Kasumi-1 (cell line): ENCODE measurements at places on chromosomes 2 and 18.

DNA sequence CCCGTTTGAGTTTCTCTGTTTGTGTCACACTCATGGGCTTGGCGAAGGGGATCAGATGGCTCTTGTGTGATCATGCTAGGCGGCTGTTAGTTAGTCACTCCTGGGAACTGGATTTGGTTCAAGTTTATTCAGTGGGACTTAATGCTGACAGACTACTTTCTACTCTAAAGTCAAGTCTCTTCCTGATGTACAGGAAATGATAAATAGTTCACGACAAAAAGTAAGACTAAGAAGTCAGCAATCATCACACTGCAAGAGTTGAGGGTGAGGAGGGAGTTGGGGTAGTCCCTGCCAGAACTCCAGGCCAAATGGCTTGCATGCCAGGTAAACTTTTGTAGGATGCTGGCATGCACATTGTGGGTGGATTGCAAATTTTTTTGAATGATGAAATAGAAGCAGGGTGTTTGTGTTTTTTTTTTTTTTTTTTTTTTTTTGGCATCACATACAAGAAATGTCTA lies 25.1 kb upstream of the CCL20 start:
- DNase-seq = no peak

DNA sequence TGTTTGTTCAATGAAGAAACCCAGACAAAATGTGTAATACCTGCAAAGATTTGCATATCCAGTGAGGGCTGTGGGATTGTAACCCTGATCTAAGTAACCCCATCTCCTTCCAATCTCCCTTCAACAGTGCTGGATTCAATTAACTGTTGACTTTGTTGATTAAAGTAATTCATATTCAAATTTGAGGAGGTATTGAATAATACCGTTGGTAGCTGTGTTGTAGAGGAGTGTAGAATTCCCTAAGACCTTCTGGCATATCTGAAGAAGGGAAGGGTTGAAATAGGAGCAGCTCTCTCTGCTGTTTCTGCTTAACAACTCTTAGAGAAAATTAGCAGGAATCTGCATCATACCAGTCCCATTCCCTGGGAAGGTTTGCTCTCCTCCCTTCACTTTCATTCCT lies 28.2 kb downstream of the MAIP1 start:
- no peak for DNase-seq

GRCh38 chr2:182020286-182021070 lies 34.8 kb downstream of the PPP1R1C start:
- DNase-seq = peak; percentile 16

GRCh38 chr18:3603421-3604234 lies 153.7 kb downstream of the TGIF1 start:
- peak; percentile 85 for DNase-seq

DNA sequence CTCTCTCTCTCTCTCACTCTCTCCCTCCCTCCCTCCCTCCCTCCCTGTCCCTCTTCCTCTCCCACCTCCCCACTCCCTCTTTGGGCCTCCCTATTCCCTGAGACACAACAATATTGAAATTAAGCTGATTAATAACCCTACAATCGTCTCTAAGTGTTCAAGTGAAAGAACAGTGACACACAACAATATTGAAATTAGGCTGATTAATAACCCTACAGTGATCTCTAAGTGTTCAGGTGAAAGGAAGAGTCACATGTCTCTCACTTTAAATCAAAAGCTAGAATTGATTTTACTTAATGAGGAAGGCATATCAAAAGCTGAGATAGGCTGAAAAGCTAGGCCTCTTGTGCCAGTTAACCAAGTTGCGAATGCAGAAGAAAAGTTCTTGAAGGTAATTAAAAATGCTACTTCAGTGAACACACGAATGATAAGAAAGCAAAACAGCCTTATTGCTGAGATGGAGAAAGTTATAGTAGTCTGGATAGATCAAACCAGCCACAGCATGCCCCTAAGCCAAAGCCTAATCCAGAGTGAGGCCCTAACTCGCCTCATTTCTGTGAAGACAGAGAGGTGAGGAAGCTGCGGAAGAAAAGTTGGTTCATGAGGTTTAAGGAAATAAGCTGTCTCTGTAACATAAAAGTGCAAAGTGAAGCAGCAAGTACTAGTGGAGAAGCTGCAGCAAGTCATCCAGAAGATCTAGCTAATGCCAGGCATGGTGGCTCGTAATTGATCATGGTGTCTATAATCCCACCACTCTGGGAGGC lies 21.3 kb downstream of the MALT1 start:
- DNase-seq = no peak

DNA sequence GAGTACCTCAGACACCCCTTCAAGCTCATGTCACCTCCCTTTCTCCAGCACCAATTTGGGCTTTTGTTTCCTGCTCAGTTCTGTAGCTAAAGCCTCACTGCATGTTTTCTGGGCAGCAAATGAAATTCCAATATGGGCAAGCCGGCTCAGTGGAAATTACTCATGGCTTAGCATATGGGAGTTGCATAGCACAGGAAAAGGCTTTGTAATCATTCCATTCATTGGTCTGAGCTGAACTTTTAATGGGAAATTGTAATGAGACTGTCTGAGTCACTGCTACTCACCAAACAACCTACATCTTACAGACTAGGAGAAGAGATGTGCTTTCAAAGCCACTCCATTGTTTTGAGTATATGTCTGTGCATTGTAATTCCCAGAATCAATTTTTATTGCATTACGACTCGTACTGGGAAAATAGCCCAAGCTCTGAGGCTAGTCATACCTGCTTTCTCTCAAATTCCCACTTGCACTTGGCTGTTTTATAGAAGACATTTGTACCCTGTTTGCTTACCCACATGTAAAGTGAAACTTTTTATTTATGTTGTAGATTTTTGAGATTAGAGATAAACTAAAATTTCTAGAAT lies 139.5 kb upstream of the LRATD1 start:
- DNase-seq = no peak

DNA sequence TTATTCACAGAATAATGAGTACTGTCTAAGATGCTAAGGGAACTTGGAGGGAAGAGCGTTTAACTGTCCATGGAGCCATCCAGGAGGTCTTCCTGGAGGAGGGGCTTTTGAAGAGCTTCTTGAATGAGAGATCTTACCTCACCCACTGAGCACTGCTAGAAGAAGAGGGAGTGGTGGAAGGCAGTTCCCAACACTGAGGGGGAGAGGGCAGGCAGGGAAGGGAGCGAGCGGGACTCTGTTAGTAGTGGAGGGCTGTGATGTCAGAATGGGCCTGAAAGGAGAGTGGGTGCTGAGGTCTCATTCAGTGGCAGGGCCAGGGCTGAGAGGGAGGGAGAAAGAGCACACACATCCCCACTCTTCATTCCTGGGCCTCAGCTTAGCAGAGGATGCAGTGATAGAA lies 65.0 kb downstream of the NCK2 start:
- no peak for DNase-seq

- no peak for DNase-seq
Observed at GRCh38 chr18:10138719-10139118, 224.9 kb downstream of the VAPA start.

DNA sequence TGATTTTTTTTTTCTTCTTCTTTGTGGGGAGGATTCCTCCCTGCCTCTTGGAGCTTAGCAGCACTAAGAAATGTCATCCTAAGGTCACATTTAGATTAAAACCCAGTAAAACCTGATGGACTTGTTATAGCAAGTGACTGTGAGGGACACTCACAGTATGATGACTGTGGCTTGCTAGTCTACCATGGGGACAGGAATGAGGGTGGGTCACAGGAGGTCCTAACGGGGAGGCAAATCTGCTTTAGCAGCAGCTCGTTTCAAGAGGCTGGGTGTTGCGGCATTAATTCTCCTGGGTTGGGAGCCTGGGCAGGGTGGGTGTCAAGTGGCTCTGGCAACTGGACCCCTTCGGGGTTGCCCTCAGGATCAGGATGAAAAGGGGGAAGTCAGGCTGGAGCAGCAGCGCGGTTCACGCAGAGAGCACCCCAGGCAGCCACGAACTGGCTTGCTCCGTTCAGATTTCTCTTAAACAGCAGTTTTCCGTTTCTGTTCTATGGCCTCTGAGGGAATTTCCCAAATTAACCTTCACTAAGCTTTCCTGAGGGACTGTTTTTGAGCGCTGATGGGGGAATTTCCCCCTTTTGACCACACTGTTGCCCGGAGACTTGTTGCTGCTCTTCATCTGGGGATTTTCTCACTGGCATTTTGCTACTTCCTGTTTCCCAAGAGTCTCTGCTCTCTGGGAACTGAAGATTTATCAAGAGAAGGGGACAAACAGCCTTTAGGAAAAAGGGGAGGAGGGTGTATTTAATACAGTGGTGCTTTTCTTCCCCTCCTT lies 59.8 kb upstream of the PELI1 start:
- DNase-seq = peak; percentile 62

GRCh38 chr2:79638410-79638809 lies 125.6 kb downstream of the CTNNA2 start:
- no peak for DNase-seq

GRCh38 chr2:121809607-121810006 lies 54.2 kb downstream of the TSN start:
- no peak for DNase-seq
